ENCODE measurements at places on chromosomes 12 and 14. TPM values are rescaled to one million over a fixed set of nuclear protein-coding genes. Genes with fewer than 3 reads are reported as not detected.

- H3K27me3 ChIP-seq = no peaks in the 10 kb centered on the region
- H3K36me3 ChIP-seq = no peaks in the 10 kb centered on the region
- peak; percentile 67 for DNase-seq
- H3K27ac ChIP-seq = peak overlapping the region; percentile 72
- peaks cover 47% of the 10 kb centered on the region for H3K4me1 ChIP-seq
- peak overlapping the region; percentile 47 for H3K4me3 ChIP-seq
These were observed 96.8 kb upstream of the FRMD6 start for GRCh38 chr14:51554953-51555352.

DNA sequence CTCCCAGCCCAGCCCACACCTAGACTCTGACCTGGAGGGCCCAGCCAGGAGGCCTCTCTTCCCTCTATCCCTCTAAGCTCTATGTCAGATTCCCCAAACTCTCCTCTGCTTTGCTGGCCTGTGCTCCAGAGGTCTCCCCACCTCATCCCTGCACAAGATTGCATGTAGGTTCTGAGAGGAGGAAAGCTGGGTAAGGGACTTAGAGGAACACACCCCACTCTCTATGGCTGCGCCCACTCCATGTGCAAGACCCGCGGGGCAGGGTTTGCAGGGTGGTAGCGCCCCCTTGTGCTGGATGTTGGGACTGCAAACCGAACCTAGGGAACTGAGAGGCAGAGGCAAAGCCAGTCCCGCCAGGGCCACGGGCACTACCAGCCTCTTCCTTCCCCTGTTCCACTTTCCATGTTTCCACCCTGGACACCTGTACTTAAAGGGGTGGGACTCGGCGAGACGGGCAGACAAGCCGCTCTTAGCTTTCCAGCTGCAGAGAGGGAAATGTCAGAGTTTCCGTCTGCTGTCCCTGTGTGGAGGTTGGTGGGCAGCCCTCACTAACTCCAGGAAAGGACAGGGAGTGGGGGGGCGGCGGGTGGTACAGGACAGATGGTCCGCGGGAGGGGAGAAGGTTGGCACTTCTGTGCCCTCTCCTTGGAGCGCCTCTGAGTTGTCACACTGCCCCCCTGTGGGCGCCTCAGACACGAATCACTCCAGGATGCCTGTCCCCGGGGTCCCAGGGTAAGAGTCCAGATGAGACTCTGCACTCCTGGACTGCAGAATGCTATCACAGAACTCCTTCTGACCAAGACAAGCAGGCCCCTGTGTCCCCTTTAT is 16.8 kb downstream of the MMP14 start:
- peak; percentile 93 for DNase-seq
- no peaks in the 10 kb centered on the region for H3K36me3 ChIP-seq
- H3K4me3 ChIP-seq = peak overlapping the region; percentile 68

DNA sequence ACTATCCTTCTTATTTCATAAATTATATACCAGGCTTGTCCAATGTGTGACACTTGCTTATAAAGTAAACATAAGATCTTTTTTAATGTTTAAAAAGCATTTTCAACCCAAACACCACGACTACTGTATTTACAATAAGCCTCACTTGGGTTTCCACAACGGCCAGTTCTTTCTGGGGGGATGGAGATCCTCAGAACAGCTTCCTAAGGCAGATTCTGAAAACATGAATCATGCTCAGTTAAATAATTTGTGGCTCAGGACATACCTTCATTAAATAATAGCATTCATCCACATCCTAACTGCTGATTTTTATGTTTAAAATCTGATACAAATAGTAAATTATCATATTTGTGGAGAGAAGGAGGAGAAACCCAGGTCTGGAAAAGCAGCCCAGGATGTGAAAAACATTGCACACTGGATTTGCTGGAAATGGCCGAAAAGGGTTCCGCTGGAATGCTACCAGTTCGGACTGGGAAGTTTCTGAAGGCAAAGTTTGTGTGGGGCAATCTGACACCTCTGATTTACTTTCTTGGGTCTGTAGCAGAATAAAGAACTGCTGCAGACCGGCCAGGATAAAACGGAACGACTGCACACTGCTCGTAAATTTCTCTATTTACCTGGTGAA is 597 bp downstream of the GLT8D2 start:
- peak overlapping the region; percentile 76 for H3K4me3 ChIP-seq
- H3K27ac ChIP-seq = no peak overlapping the region
- H3K36me3 ChIP-seq = no peaks in the 10 kb centered on the region
- peaks cover 15% of the 10 kb centered on the region for H3K4me1 ChIP-seq
- no peaks in the 10 kb centered on the region for H3K27me3 ChIP-seq

- no peaks in the 10 kb centered on the region for H3K27me3 ChIP-seq
- DNase-seq = no peak
- no peak overlapping the region for H3K4me3 ChIP-seq
These were observed 51.3 kb downstream of the PRICKLE1 start for GRCh38 chr12:42538203-42538602.

- no peak overlapping the region for H3K4me3 ChIP-seq
- no peak for DNase-seq
- H3K27me3 ChIP-seq = no peaks in the 10 kb centered on the region
- H3K27ac ChIP-seq = no peak overlapping the region
- no peaks in the 10 kb centered on the region for H3K36me3 ChIP-seq
These were observed 44.0 kb downstream of the ACACB start for GRCh38 chr12:109160433-109160832.

DNA sequence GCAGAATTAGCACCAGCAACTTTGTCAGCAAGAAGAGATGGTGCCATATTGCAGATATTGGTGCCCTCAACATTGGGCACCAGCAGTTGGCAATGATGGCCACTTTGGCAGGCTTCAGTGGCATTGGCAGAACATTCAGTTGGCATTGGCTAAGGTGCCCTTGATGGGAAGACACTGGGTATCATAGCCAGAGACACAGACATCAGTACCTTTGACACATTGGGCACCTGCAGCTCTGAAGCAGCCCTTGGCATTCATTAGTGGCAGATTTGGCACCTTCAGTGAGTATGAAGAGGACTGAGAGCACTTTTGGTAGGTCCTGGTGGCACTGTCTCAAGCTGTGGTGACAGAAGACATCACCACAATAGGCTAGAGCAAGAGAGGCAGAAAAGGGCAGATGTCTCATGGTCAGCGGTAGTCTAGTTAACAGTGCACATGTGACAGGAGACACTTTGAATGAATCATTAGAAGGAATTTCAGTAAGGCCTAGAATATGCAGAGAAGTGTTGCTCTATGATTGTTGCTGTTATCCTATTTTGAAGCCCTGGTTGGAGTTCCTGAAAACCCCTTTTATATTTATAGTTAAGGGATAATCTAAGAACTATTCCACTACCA is 422.2 kb downstream of the APAF1 start:
- no peak overlapping the region for H3K4me3 ChIP-seq
- no peak overlapping the region for H3K27ac ChIP-seq
- peaks cover 16% of the 10 kb centered on the region for H3K27me3 ChIP-seq
- no peak for DNase-seq
- H3K36me3 ChIP-seq = no peaks in the 10 kb centered on the region
- H3K4me1 ChIP-seq = no peaks in the 10 kb centered on the region

DNA sequence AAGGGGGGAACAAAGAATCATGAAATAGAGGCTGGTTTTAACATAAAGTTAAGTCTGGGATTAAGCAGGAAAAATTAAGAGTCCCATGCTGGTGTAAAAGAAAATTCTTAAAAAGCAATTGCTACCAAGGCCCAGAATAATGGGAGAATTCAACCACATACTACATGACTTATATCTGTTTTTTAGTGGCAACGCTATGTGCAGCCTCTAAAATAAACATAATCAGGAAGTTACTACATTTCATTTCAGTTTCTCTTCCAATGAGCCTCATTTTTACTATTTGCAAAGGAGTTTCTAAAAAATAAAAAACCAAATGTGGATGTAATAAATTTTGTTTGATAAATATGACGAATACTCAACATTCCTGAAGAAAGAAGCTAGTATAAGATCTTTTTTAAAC is 58.1 kb downstream of the CPNE8 start:
- H3K27me3 ChIP-seq = no peaks in the 10 kb centered on the region
- H3K36me3 ChIP-seq = no peaks in the 10 kb centered on the region
- no peak for DNase-seq
- no peak overlapping the region for H3K27ac ChIP-seq
- H3K4me3 ChIP-seq = no peak overlapping the region

DNA sequence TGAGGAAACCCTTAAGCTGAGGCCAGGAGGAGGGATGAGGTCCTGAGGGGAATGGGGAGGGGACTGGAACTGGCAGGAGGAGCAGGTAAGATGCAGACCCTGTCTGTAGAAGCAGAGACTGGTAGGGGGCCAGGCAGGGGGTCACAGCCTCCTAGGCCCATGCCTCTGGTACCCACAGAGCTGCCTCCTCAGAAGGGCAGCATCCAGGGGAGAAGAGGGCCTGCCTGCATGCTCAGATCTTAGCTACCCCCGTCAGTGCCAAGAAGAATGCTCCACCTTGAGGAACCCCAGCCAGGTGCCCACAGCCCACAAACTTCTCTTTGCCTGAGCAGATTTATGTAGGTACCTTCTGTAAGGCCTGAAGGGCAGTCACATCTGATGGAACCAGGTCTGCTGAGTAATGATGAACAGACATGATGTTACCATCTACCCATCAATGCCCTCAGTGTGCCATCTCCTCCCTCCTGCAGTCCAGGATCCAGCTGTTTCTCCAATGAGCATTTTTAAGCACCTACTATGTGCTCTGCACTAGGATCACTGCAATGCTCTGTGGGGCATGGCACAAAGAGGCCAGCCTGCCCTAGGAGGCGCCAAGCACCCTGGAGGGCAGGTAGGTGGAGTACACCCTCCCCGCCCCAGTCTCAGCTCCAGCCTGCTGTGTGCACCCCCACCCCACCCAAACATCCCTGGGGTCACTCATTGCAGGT is 24.8 kb upstream of the ZFP36L1 start:
- H3K27ac ChIP-seq = no peak overlapping the region
- no peaks in the 10 kb centered on the region for H3K36me3 ChIP-seq
- H3K27me3 ChIP-seq = no peaks in the 10 kb centered on the region
- H3K4me3 ChIP-seq = no peak overlapping the region
- H3K4me1 ChIP-seq = peaks cover 22% of the 10 kb centered on the region

- DNase-seq = no peak
- no peak overlapping the region for H3K4me3 ChIP-seq
- peaks cover 78% of the 10 kb centered on the region for H3K36me3 ChIP-seq
These were observed 12.1 kb downstream of the DDX54 start for GRCh38 chr12:113173081-113173698.

DNA sequence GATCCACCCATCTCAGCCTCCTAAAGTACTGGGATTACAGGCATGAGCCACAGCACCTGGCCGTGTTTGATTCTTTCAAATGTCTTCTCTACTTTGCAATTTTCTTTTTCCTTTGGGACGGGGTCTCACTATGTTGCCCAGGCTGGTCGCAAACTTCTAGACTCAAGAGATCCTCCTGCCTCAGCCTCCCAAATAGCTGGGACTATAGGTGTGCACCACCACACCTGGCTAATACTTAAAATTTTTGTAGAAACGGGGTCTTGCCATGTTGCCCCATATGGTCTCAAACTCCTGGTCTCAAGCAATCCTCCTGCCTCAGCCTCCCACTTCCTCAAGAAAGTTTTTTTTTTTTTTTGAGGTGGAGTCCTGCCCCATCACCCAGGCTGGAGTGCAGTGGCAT is 1.7 kb downstream of the GATC start:
- DNase-seq = no peak
- no peaks in the 10 kb centered on the region for H3K27me3 ChIP-seq
- peaks cover 31% of the 10 kb centered on the region for H3K36me3 ChIP-seq
- no peak overlapping the region for H3K27ac ChIP-seq
- peaks cover 23% of the 10 kb centered on the region for H3K4me1 ChIP-seq

GRCh38 chr12:2970744-2971143 is 11.5 kb downstream of the TEAD4 start:
- no peak overlapping the region for H3K4me3 ChIP-seq
- no peak for DNase-seq
- no peak overlapping the region for H3K27ac ChIP-seq
- H3K27me3 ChIP-seq = no peaks in the 10 kb centered on the region
- H3K4me1 ChIP-seq = no peaks in the 10 kb centered on the region

DNA sequence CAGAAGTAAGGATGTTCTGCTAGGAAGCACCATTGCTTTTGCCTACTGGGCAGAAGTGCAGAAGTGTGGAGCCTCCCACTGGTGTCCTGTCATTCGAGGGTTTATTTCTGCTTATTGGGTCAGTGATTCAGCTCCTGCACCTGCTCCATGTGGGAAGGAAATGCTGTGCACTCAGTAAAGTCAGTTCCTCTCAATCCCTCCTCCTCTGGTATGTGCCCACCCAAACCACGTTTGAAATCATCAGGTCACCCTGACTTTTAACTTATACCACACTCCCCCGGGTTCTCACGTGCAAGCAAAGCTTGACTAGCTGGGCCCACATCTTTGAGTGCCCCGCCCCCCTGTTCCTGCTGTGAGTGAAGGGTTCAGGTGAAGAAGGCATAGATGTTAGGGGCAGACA is 223.7 kb downstream of the CHST11 start:
- H3K36me3 ChIP-seq = no peaks in the 10 kb centered on the region
- H3K4me3 ChIP-seq = no peak overlapping the region
- H3K4me1 ChIP-seq = peaks cover 21% of the 10 kb centered on the region
- H3K27me3 ChIP-seq = no peaks in the 10 kb centered on the region
- H3K27ac ChIP-seq = no peak overlapping the region
- no peak for DNase-seq

DNA sequence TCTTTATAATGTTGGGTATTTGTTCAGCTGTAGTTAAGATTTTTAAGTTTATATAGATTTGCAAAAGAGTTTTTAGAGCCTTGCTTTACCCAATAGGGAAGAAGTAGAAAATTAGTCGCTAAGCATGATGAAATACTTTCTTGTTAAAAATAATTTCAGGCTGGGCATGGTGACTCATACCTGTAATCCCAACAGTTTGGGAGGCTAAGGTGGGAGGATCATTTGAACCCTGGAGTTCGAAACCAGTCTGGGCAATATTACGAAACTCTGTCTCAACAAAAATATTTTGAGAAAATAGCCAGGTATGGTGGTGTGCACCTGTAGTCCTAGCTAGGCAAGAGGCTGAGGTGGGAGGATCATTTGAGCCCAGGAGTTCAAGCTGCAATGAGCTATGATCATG is 18.7 kb upstream of the SCFD1 start:
- peaks cover 77% of the 10 kb centered on the region for H3K36me3 ChIP-seq
- no peak overlapping the region for H3K4me3 ChIP-seq
- H3K27me3 ChIP-seq = no peaks in the 10 kb centered on the region
- H3K4me1 ChIP-seq = peaks cover 4% of the 10 kb centered on the region

DNA sequence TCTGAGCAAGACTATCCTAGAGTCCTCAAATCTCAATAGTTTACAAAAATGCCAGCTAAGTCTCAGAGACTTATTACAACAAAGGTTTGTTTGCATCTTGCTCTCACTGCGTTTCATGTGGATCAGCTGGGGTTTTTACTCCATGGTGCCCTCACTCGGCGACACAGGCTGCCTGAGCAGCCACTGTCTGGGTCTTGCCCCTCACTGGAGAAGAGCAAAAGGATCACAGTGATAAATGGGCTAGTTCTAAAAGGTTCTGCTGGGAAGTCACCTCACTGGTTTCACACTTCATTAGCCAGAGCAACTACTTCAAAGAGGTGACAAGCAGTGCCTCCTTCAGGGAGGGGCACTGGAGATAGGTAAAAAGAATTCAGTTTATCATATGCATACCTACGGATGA is 392.0 kb downstream of the RPL10L start:
- DNase-seq = peak; percentile 37
- no peaks in the 10 kb centered on the region for H3K4me1 ChIP-seq
- H3K36me3 ChIP-seq = no peaks in the 10 kb centered on the region
- no peaks in the 10 kb centered on the region for H3K27me3 ChIP-seq

ESRRB gene
- total RNA-seq = not detected

IL22 gene
- total RNA-seq = not detected

FGF23 gene
- not detected for total RNA-seq

PRH2 gene
- not detected for total RNA-seq

TRPV4 gene
- 1.6 TPM for total RNA-seq
